ENCODE measurements at places on chromosomes 7 and 10. TPM values are rescaled to one million over a fixed set of nuclear protein-coding genes. Genes with fewer than 3 reads are reported as not detected.

GRCh38 chr10:123559066-123559822 is 106.9 kb upstream of the GPR26 start:
- peak; percentile 85 for ATAC-seq

- peak; percentile 92 for ATAC-seq
Observed at GRCh38 chr10:91598211-91598977, 34.5 kb downstream of the PPP1R3C start.

- no peak for ATAC-seq
Observed at GRCh38 chr10:9285690-9286089, 1231.2 kb downstream of the GATA3 start.

DNA sequence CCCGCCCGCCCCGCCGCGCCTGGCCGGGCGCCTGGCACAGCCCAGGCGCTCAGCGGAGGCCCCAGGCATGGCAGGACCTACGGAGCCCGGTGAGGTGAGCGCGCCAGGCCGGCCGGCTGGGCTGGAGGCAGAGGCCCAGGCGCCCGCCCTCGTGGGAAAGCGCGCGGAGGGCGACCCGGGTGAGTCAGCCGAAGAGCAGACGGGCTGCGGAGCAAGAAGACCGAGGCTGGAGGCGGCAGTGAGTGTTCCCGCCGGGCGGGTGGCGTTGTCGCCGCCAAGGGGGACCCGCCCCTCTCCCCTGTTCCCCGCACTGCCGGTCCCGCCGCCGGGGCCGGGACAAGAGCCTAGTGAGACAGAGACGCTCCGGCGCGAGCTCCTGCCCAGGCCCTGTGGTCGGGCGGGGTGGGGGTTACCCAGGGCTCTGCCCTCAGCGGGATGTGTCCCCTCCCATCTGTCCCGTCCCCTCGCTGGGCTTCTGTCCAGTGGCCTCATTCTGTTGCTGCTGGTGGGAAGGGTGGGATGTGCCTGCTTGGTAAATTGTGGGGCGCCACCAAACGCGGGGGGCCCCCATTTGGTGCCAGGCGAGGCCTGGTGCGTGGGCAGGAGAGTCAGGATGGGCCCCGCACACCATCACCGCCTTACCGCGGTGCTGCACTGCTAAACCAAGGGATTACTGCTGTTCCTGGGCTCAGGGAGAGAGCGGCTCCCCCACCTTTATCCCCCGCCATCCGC is 17.0 kb upstream of the NODAL start:
- peak; percentile 71 for ATAC-seq

- no peak for ATAC-seq
Observed at GRCh38 chr10:51915031-51915542, 215.7 kb upstream of the CSTF2T start.

The CCL24 gene
- total RNA-seq: 0.56 TPM

- ATAC-seq: peak; percentile 62
Observed at GRCh38 chr7:127514499-127514898, 70.9 kb downstream of the GCC1 start.

DNA sequence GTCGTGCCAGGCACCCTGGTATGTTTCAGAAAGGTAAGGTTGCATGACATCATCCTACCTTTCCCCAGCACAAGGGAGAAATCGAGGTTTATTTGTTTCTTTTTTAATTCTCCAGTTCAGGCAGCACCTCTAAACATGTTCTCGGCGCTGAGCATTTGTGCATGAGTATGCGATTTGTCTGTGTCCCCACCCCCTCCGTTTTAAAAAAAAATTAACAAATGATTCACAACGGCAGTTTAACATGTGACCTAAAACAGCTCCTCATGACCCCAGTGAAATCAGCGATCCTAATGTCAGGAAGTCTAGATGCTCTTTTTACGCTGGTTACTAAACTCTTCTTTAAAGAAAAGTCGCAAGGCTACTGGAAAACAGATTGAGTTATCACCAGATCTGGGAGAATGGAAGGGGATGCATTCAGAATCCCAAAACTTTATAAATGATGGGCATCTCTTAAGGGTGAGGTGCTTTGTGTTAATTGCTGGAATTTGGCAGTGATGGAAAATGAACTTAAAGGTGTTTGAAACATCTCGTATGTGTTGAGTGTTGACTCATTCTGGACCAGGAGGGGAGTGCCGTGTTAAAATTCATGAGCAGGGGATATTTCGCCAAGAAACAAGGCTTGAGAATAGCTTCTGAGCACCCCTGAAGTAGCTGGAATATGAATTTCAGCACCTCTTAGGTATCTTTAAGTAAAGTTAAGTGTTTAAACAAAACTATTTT is 106.8 kb upstream of the PDCD4 start:
- no peak for ATAC-seq

The SPDYE5 gene
- total RNA-seq: not detected

Data from esophagus mucosa (tissue), 1 donor.